D721Med (cell line): ENCODE measurements at places on chromosomes 11 and 22.

GRCh38 chr22:28942801-28943500 lies 59.6 kb downstream of the ZNRF3 start:
- DNase-seq = no peak

- no peak for DNase-seq
Measured at GRCh38 chr11:20042811-20043341, 117.4 kb downstream of the DBX1 start.

DNA sequence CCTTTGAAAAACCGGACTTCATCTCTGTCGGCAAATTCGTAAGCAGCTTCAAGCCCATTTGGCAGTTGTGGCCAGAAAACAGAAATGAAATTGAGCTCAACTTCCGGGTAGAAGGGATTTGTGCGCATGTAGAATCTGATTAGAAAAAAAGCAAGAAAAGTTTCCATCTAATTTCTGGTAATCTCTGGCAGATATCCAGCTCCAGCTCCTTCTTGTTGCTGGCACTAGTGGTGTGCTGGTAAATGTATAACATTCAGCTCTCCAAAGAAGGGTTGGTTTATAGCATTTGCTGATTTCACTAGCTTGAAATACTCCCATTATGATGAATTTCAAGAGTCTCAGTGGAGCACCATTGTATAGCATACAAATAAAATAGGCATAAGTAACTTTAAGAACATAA lies 5.4 kb downstream of the MMP1 start:
- DNase-seq = no peak

GRCh38 chr11:7381937-7382336 lies 103.4 kb upstream of the OLFML1 start:
- no peak for DNase-seq

DNA sequence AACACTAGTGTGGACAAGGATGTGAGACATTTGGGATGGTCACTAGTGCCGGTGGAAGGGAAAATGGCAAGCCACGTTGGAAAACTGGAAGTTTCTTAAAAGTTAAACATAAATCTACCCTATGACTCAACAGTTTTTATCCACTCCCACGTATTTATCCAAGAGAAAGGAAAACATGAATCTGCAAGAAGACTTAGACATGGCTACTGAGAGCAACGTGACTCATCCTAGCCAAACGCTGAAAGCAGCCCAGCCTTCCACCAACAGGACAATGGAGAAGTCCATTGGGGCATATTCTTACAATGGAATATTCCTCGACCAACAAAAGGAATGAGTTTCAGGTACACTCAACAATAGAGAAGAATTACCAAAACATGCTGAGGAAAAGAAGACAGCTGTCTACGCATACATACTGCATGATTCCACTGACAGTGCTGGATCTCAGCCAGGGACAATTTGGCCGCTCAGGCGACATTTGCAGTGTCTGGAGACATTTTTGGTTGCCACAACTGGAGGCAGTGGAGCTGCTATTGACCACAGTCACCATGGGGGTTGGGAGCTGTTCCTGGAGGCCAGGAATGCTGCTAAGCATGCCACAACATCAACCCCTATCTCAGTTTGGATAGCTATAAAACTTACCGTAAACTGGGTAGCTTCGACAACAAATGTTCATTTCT lies 21.2 kb downstream of the SYT13 start:
- no peak for DNase-seq

DNA sequence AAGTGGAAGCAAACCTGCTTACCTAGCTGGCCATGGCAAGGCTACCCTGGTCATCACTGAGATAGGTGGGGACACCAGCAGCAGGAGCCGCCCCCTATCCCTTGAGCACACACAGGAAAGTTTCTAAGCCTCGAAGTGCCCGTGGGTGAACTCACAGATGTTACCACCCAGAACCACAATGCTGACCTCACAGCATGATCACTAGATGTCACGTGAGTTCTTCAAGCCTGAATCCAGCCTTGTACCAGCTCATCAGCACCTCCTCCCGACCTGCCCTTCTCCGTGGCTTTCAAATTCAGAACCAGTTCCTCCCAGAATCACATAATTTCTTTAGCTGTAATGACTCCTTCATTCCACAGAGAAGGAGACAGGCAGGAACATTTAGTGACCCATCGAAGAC lies 24.7 kb upstream of the TIMP3 start:
- no peak for DNase-seq

DNA sequence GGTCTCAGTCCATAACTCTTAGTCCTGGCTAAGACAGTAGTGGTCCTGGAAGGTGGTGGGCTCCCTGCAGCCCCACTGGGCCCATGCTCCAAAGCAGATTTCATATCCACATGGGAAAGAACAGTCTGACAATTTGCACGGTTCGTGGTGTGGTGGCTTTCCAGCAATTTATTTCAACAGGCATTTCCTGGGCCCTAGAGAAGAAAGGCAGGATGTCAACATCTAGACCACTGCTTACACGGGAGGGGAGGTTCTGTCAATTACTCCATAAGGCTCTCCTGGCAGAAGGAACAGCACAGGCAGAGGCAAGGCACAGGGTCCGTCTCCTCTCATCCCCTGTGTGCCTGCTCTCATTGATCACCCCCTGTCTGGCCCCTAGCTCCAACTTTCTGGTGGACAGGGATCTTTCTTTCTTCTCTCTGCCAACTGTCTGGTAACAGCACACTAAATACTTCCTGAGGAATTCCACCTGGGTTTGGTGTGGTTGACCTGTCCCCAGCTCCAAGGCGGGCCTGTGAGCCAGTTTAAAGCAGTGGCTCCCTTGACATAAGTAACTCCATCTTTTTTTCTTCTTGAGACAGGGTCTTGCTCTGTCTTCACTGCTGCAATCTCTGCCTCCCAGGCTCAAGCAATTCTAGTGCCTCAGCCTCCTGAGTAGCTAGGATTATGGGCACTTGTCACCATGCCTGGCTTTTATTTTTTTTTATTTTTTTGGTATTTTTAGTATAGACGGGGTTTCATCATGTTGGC lies 5.1 kb upstream of the A4GALT start:
- no peak for DNase-seq
